Hepatocyte (in vitro differentiated cells): ENCODE measurements at places on chromosomes 6 and 20. TPM values are rescaled to one million over a fixed set of nuclear protein-coding genes. Genes with fewer than 3 reads are reported as not detected.

DNA sequence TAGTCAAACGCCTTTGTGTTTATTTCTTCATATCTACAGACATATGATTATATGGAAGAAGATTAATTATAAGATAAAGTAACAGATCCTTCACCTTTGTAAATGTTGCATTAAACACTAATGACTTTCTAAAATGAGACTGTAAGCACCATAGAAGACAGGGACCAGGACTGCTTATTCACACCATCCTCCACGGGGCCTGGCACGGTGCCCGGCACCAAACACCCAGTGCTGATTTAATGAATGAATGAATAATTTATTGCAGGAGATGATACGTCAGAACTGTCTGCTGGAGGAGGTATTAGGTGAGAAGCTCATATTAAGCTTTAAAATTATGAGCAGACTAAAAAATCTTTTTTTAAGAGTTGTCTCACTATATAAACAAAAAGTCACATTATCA lies 88.3 kb downstream of the SLX4IP start:
- no peak overlapping the region for H3K4me3 ChIP-seq
- H3K27ac ChIP-seq: peak overlapping the region; percentile 78
- DNase-seq: no peak
- no peaks in the 10 kb centered on the region for H3K36me3 ChIP-seq
- H3K4me1 ChIP-seq: peaks cover 12% of the 10 kb centered on the region

DNA sequence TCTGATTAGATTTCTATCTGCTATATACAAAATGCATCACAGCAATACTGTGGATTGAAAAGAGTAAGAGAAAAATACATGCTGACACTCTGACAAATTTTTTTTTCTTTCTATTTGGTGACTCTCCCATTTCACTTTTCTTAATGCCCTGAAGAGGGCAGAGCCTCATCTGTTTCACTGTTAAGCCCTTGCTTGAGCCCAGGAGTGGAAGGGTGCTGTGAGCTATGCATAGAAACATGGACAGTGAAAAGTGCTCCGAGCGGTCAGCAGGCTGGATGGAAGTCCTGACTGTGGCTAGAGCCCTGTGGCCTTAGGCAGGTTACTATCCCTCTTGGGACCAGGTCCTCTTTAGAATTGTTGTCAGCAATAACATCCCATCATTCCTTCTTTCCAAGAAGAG lies 17.4 kb upstream of the CSE1L start:
- no peaks in the 10 kb centered on the region for H3K27me3 ChIP-seq
- no peak overlapping the region for H3K27ac ChIP-seq
- H3K4me3 ChIP-seq: no peak overlapping the region

DNA sequence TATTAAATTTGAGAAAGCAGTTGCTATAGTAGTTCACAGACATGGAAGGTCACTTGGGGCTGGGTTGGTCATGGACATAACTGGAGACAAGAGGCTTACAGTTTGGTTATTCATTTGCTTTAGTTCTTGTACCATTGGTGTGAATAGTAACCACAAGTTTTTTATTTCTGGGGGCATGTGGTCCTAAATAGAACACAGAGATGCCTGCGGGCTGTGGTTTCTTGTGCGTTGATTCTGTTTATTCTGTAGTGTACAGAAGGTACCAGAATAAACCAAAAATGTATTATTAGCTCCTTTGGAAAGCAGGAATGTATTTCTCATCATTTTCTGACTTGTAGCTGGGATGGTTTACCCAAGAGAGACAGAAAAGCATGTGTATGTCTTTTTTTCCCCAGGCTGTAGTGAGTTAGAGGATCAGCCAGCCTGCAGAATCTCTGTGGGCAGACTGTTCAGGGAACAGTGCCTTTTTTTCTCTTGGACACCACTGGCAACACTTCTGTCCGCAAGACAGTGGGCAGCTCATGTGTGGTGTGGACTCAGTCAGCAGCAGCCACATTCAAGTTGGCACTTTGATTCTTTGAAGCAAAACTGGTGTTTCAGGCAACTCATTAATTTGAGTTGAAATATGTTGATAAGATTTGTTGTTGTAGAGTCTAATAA lies 122.1 kb downstream of the LRRC1 start:
- no peaks in the 10 kb centered on the region for H3K4me1 ChIP-seq
- no peak overlapping the region for H3K27ac ChIP-seq
- H3K27me3 ChIP-seq: no peaks in the 10 kb centered on the region
- H3K36me3 ChIP-seq: no peaks in the 10 kb centered on the region
- H3K4me3 ChIP-seq: no peak overlapping the region

- no peak overlapping the region for H3K27ac ChIP-seq
- no peak overlapping the region for H3K4me3 ChIP-seq
- DNase-seq: no peak
- peaks cover 26% of the 10 kb centered on the region for H3K4me1 ChIP-seq
- H3K36me3 ChIP-seq: no peaks in the 10 kb centered on the region
These were observed 78.8 kb downstream of the VEGFA start for GRCh38 chr6:43848671-43849391.

- no peaks in the 10 kb centered on the region for H3K36me3 ChIP-seq
- no peak for DNase-seq
- no peak overlapping the region for H3K27ac ChIP-seq
These were observed 71.4 kb downstream of the KLHL32 start for GRCh38 chr6:96995903-96996302.

DNA sequence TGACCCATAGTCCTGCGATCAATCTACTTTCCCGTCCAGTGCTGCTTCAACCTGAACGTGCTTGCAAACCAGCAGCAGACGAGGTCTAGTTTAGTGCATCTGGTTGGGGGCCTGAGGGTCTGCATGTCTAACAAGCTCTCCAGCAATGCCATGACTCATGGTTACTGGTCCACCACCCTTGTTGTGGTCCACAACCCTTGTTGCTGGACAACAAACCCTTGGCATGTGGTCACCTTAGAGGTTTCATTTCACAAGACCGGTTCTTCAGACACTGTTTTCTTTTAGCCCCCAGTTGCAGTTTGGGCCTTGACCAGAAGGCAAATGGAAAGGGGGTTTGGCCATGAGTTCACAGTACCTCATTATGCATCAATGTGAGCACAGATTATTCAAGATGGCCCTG lies 424.8 kb downstream of the QKI start:
- no peak overlapping the region for H3K4me3 ChIP-seq
- no peaks in the 10 kb centered on the region for H3K36me3 ChIP-seq
- H3K27ac ChIP-seq: no peak overlapping the region
- no peaks in the 10 kb centered on the region for H3K4me1 ChIP-seq

DNA sequence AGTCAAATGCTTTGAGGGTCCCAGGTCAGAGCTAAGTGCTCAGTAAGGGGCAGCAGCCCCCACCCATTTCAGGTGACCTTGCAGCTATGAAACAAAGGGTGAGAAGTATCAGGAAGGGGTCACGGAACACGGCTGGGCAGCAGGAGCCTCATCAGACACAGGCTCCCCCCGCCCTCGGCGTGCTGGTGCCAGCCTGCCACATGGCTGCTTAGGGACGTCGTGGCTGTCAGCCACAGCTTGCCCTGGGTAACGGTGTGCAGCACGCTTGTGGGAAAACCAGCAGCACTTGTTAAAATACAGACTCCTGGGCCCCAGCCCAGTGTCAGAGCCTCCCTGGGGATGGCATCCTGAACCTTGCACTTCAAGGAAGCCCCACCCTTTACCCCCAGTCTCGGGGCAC lies 39.3 kb downstream of the SSR1 start:
- no peak overlapping the region for H3K4me3 ChIP-seq
- H3K36me3 ChIP-seq: no peaks in the 10 kb centered on the region
- no peak for DNase-seq
- H3K27me3 ChIP-seq: no peaks in the 10 kb centered on the region
- no peak overlapping the region for H3K27ac ChIP-seq

GRCh38 chr6:903761-904160 lies 210.8 kb upstream of the EXOC2 start:
- no peak for DNase-seq
- no peaks in the 10 kb centered on the region for H3K27me3 ChIP-seq

DNA sequence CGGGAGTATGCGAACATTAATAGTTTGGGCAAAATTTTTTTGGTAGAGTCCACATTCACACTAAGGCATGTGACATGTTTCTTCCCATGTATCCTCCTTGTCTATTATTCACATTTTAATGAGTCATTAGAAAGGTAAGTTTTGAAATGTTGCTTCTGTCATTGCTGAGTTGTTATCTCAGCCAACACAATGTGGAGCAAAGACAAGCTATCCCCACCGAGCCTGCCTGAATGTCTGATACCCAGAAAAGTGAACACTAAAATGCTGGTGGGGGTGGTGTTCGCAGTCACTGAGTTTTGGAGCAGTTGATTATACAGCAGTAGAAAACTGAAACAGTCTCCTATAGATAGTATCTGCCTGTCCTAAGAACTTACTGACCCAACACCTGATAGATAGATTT lies 68.3 kb upstream of the ASF1A start:
- no peaks in the 10 kb centered on the region for H3K36me3 ChIP-seq
- no peaks in the 10 kb centered on the region for H3K4me1 ChIP-seq
- no peak for DNase-seq
- H3K4me3 ChIP-seq: no peak overlapping the region

The NRSN1 gene
- not detected in 2 replicates for total RNA-seq

DNA sequence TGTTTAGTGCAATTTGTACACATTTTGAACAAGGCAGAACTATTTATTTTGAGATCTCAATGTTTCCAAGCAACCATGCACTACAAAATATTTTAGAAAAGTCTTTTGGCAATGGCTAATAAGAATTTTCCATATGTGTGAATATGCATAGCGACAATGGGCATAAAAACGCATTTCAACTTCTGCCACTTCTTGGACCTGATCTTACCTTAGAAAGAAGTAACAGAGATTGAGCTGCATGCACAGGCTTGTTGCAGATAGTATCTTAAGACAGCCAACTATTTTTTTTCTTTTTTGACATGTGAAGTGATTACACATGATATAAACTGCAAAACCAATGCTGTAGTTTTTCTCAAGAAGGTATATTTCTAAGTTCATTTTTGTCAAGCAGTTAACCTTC lies 210.4 kb upstream of the PHACTR1 start:
- no peaks in the 10 kb centered on the region for H3K4me1 ChIP-seq
- no peak for DNase-seq
- H3K4me3 ChIP-seq: no peak overlapping the region

GRCh38 chr20:15336536-15336935 lies 999.1 kb upstream of the FLRT3 start:
- H3K4me1 ChIP-seq: no peaks in the 10 kb centered on the region
- H3K36me3 ChIP-seq: no peaks in the 10 kb centered on the region
- DNase-seq: no peak
- H3K27ac ChIP-seq: no peak overlapping the region

DNA sequence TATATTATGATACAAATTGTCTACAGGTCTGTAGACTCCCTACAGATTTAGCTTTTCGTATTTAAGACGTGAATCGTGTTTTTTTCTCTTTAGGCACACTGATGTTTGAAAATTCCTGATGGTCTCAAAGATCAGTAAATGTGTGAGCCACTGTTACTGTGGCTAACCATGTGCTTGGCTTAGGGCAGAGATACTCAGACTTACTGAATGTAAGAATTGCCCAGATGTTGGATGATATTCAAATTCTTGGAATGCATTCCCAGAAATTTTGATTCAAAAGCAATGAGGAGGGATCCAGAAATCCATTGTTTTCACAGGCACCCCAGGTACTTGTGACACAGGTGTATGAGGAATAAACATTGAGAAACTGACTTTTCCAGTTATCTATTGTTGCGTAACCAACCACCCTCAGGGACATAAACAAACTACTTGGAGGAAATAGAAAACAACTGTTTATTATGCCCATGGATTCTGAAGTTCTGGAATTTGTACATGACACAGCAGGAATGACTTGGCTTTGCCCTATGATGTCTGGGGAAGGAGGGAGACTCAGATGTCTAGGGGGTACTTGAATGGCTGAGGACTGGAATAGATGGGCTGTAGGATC lies 339.6 kb upstream of the CITED2 start:
- DNase-seq: peak; percentile 12
- no peaks in the 10 kb centered on the region for H3K36me3 ChIP-seq
- H3K4me3 ChIP-seq: no peak overlapping the region

DNA sequence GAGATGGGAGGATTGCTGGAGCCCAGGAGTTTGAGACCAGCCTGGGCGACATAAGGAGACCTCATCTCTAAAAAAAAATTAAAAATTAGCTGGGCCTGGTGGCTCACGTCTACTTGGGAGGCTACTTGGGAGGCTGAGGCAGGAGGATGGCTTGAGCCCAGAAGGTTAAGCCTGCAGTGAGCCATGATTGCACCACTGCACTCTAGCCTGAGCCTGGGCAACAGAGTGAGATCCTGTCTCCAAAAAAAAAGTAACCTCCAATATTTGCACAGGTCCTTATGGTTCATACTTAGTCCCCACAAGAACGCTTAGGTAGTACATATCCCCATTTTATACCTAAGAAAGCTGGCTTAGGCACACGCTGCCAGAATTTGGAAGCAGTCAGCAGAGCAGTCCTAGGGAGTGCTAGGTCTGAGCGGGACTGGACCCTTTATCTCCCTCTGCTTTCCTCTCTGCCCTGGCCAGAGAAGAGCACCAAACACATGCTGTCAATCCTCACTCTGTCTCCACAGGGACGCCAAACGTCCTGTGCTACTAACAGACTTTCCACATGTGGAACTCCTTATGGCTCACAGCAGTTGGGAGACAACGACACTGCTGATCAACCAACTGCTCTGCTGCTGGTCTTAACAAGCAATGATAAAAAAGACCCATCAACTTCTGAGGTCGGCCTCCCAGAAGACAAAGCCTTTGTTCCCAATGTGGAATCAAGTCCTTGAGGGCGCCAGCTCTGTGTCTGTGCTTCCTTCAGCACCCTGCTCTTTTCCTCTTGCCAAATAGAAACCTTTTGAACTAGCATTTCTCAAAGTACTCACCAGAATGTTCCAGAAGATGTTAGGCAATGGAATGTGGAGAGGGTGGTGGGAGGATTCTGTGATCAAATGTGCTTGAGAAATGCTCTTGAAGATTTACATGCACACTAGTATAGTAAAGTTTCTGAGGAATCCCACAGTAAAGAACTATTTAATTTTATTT lies 226.3 kb upstream of the DTNBP1 start:
- no peak overlapping the region for H3K4me3 ChIP-seq
- peak overlapping the region; percentile 12 for H3K27ac ChIP-seq
- DNase-seq: no peak
- no peaks in the 10 kb centered on the region for H3K36me3 ChIP-seq
- H3K27me3 ChIP-seq: no peaks in the 10 kb centered on the region
- no peaks in the 10 kb centered on the region for H3K4me1 ChIP-seq

GRCh38 chr20:14723614-14724013 lies 386.2 kb upstream of the FLRT3 start:
- H3K4me1 ChIP-seq: no peaks in the 10 kb centered on the region
- no peak overlapping the region for H3K27ac ChIP-seq
- H3K4me3 ChIP-seq: no peak overlapping the region
- DNase-seq: no peak
- no peaks in the 10 kb centered on the region for H3K27me3 ChIP-seq
- H3K36me3 ChIP-seq: no peaks in the 10 kb centered on the region

DNA sequence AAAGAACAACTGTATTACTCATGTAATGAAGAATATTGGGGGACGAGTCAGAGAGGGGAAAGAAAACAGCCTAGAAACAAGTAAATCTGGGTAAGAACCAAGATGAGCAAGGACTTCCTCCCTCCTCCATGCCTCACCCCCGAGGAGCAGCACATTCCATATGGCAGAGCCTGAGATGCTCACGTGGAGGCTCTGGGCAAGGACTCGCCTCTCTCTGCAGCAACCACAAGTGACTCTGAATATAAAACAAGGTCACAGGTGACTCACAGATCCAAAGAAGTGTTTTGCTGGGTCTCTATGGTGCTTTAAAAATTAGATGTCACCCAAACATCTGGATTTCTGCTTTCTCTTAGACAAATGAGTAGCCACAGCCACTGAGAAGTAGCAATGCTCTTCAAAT lies 453.0 kb upstream of the SULF2 start:
- no peaks in the 10 kb centered on the region for H3K36me3 ChIP-seq
- H3K4me3 ChIP-seq: no peak overlapping the region
- no peaks in the 10 kb centered on the region for H3K27me3 ChIP-seq
- DNase-seq: no peak
- no peak overlapping the region for H3K27ac ChIP-seq
